ENCODE measurements at places on chromosomes 7 and 10.

GRCh38 chr10:9331583-9332008 lies 1277.1 kb downstream of the GATA3 start:
- no peak for DNase-seq

GRCh38 chr7:100570954-100571828 lies 2.5 kb downstream of the SAP25 start:
- DNase-seq: no peak

DNA sequence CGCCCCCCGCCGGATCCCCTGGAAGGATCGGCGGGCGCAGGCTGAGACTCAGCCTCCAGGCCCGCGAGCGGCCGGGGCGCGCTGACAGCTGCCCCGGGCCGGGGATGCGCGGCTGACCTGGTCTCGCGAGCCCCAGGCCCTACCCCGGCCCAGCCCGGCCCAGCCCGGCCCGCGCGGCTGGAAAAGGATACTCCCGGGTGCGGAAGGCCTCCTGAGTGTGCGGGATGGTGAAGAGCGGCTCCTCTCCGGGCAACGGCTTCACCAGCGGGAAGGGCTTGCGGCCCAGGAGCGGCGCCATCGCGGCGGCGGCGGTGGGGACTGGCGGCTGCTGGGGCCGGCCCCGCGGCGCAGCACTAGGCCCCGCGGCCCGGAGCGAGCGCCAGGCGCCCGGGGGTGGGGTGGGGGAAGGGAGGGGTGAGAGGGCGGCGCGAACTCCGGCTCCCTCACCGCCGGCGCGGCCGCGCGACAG lies 423 bp downstream of the BAZ1B start:
- peak; percentile 74 for DNase-seq

DNA sequence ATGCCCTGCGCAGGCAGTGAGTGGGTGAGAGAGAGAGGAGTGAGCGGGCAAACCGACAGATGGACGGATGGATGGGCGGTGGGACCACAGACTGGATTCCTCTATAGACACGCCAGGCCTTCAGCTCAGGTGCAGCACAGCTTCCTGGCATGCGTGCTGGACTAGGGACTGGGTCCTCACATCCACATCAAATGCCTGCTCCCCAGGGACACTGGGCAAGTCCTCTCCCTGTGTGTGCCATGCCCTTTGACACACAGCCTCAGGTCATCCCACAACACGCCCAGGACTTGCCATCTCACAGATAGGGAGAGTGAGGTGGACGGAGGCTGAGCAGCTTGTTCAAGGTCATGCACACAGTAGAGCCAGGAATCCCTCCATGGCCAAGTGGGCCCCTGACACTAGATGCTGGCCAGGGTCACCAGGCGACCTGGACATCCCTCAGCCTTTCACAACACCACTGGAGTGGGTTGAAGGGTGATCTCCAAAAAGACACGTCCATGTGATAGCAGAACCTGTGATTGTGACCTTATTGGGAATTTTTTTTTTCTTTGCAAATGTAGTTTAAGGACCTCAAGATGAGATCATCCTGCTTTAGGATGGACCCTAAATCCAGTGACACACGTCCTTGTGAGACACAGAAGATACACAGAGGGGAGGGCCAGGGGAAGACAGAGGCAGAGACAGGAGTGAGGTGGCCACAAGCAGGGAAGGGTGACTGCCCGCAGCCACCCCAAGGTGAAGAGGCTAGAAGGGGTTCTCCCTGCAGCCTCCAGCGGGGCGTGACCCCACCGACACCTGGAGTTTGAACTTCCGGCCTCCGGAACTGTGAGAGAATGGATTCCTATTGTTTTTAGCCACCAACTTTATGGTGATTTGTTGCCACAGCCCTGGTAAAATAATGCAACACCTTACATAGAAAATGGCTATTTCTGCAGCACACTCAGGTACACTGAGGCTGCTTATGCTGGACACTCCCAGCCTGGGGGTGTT lies 155.0 kb upstream of the CHST15 start:
- no peak for DNase-seq

DNA sequence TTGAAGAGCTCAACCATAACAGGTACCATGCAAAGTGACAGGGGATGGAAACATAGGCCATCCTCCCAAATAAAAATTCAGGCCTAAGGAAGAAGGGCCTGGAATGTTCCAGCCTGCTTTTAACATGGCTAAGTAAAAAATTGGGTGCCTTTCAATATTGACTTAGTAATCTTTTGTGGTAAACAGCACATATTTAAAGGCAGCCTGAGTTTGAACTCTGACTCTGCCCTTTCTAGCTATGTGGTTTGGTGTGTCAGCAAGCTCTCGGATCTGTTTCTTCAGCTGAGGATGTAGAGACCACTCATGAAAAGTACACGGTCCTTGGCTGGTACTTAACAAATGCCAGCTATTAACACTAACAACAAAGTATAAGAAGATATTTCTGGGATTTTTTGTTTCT lies 191.8 kb upstream of the CDCA7L start:
- no peak for DNase-seq

- DNase-seq: no peak
Observed at GRCh38 chr10:78609976-78610375, 458.8 kb upstream of the ZMIZ1 start.

DNA sequence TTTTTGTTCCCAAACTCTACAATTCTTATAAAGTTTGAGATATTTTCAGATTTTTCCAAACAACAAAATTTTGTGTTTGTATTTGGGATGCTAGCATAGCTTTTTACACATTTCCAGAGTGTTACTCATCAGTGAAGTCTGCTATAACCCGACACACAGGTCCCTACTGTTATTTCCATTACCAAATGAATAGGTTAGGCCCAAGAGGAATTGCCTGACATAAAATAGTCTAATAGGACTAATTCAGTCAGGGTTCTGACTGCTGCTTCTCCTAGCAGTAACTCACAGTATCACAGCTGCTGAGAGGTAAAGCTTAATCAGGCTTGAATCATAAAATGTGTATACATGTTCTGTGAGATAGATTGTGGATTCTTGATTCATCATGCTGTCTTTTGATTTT lies 49.1 kb upstream of the STRIP2 start:
- DNase-seq: no peak
